ENCODE measurements at places on chromosomes 7 and 10.

DNA sequence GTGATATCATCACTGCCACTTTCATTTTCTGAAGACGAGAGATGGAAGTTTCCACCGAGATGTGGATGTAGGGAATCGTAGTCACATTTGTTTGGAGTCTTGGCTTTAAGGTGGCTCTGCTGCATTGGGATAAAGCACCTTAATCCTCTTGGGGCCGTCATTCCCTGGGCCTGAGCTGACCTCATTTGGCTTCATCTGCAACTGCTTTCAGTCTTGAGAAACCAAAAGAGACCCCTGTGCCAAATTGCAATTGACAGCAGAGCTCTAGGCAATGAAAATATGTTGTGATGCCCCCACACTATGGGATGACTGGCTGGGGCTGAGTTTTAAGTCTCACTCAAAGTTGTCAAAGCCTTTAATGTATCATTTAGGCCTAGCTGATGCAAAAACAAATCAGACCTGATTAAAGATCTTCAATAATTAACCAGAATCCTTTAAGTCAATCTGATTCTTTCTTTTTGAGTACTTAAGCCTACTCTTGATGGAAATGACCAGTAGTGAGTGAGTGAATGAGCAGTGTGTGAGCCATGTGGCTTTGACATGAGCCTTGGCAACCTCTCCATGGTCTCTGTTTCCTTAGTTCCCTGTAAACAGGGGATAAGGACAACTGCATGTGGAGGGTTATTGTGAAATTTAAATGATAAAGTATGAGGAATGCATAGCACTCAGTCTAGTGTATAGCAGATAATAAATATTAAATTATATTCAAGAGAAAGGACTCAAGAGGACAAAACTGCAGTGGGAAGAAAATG is 155.0 kb downstream of the BMPER start:
- no peak for DNase-seq

- DNase-seq, result no peak
Measured at GRCh38 chr7:100582041-100582579, 3.8 kb downstream of the LRCH4 start.

- DNase-seq, result no peak
Measured at GRCh38 chr7:31692451-31692850, 5.4 kb downstream of the PPP1R17 start.

DNA sequence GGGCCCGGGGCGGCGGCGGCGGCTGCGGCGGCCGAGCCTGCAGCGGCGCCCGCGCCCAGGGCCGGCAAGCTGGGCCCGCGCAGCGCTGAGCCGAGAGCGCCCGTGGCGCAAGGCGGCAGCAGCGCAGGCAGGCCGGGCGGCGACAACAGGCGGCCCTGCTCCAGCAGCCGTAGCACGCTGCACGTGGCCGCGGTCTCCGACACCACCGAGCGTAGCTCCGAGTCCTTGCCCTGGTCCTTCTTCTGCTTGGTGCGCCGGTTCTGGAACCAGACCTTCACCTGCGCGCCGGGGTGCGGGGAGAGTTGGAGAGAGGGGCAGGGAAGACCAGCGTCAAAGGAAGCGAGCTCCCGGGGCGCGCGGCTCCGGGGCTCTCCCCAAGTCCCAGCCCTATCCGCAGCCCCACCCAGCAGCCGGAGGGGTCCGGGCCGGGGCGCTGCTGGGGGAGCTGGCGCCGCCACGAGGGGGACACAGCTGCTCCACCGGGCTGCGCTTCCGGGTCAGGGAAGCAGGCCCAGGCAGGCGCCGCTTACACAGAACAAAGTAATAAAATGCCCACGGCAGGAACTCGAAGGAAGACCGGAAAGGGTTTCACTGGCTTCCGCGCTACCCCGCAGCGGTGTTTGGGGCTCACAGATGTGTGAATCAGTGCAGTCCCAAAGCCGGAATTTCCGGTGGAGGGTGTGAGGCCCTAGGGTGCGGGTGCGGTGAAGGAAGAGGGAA is 3.6 kb downstream of the VAX1 start:
- no peak for DNase-seq

- DNase-seq, result no peak
Measured at GRCh38 chr10:45353186-45353585, 20.8 kb upstream of the ALOX5 start.

- no peak for DNase-seq
Measured at GRCh38 chr7:22826593-22826992, 3.9 kb upstream of the TOMM7 start.

DNA sequence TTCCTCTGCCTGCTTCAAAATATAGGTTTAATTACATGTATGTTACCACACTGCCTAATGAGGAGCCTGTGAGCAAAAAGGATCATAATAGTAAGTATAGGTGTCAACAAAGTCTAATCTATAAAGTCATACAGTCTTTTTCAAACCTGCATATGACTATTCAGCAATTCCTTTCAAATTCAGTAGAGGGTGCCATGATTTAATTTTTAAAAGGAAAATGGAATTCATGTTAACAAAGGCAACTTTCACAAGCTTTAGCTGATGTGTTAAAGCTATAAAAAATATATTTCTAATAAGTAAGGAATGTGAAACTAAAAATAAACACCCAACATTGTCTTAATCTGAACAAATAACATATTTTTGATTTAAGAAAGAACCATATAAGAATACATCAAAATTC is 52.1 kb downstream of the MPP7 start:
- DNase-seq, result peak; percentile 7

DNA sequence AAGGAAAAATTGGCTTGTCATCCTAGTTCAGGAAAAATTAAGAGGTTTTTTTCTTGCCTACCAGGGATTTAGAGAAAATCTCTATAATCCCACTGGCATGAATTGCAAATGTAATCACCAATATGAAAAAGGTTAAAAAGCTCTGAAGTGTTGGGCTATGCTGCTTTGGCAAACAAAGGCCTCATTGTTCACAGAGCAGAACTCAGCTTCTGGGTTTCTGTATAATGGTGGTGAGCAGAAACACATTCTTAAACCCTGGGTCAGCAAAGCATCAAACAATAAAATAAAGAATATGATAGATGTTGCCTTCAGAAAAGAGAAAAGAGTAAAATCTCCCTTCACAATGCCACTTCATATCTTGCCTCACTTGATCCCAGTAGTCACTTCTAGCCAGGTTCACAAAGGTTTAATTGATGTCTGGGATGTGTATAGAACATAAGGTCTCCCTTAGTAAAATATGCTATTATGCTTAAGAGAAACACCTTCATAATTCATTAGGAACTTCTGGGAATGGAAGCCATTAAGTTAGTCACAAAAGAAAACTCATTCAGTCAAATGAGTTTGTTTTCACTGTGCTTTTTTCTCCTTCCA is 1255.5 kb upstream of the PHF14 start:
- no peak for DNase-seq

DNA sequence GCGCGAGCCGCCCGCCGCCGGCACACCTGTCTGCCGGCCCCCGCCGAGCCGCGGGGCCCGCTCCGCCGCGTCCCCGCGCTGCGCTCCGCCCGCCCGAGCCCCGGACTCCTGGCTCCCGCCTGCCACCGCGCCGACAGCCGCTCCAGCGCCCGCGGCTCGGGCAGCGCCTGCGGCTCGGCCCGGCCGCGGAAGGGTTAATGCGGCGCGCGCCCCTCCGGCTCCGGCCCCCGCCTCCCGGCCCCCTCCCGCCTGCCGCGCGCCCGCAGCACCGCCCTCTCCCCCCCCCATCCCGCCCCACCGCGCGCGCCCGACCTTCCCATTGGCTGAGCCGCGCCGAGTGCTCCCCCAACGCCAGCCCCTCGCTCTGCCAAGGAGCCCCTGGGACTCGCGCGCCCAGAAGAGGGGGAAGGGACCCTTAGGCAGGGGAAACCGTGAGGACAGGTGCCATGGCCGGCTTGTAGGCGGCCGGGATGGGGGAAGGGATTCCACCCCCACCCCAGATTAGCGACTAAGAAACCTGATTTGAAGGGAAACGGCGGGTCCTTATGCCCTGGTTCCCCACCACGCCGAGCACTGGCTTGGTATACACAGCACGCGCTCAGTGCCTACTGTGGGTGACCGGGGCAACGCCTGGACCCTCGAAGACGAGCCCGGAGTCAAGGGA is at the start of gene KCNH2:
Gene KCNH2 (minus strand): TSS at position 196 of the 664 bp plus-strand sequence. CDS start 408 bp downstream, outside the sequence.
- peak; percentile 63 for DNase-seq

DNA sequence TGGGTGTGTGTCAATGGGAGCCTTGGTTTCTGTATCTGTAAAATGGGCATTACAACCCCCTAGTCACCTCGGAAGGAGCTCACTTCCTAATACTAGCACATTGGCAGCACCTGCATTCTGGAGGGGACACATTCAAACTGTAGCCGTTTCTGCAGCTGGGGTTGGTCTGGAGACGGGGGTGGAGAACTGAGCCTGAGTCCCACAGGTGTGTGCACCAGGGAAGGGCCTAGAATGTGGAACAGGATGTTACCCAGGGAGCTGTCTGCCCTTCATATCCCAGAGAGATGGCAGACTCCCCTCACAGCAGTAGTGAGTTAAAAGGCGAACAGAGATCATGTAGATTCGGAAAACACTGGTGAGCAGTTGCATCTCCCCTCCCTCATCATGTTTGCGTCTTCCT is 272.8 kb upstream of the ZNF32 start:
- DNase-seq, result peak; percentile 21

GRCh38 chr10:79148452-79149344 is 79.9 kb downstream of the ZMIZ1 start:
- no peak for DNase-seq

GRCh38 chr7:112383671-112384417 is 66.4 kb upstream of the IFRD1 start:
- DNase-seq, result peak; percentile 51

DNA sequence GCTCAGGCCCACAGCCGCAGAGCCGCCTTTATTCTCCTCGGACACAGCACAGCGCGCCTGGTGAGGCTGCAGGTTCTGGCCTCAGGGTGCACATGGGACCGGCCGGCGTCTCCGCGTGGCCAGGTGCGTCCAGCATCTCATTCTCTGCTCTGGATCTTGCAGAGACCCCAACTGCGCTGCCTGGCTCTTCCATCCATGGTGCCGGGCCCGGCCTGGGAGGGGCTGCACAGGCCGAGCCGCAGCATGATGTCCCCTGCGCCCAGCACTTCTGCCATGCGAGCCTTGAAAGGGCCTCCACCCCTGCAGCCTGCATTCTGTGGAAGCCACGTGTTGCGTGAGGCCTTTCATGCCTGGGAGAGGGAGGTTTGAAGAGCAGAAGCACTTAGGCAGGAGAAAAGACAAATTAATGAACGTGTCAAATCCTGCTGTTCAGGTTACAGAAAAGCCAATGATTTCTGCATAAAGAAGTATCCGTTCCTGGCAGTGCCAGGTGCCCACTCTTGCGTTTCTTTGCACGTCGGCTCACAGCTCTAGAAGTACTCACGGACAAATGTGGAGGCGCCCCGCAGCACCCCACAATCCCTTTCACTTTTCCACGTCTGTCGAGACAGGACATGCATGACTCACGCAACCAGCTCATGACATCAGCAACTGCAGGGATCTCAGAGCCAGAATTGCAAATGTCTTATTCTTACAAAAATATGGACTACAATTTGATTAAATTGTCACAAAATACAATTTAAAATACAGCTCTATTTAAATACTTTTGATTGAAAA is 571.4 kb downstream of the DNAJB6 start:
- no peak for DNase-seq

Measured in Jurkat, Clone E6-1 (cell line).